CD8-positive, alpha-beta memory T cell (primary cell): ENCODE measurements at places on chromosomes 1 and 21.

DNA sequence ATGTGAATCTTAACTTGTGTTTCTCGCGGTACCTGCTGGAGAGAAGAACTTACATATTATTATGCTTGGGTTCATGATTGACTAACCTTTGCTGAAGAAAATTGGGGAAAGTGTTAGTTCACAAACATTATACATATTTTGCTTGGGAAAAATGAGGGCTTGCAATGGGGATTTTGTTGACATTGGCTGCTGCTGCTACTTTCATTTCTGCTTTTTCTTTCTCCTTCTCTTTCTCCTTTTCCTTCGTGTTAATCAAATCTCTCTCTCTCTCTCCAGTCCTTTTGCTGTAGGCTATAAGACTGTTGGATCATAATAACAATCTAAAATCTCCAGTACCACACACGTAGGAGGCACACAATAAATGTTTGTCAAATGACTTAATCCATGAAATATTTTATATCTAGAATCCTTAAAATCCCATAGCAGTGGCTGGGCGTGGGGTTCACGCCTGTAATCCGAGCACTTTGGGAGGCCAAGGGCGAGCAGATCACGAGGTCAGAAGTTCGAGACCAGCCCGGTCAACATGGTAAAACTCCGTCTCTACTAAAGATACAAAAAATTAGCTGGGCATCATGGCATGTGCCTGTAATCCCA, 23.0 kb downstream of the IRF2BP2 start:
- no peak for DNase-seq

DNA sequence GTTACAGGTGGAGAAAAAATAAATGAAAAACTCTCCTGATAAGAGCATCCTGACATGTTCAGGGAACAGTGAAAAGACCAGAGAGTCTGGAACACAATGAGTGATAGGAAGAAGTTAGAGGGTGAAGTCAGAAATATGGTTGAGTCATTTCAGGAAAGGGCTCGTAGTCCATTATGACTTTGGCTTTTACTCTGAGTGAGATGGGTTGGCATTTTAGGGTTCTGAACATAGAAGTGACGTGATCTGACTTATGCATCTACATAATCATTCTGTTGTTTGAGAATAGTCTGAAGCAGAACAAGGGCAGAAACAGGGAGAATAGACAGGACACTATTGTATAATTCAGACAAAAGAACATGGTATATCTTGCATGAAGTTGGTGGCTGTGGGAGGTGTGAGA, 5.8 kb downstream of the HMCN1 start:
- DNase-seq = no peak

- no peak for DNase-seq
Observed at GRCh38 chr1:220999872-221000863, 120.9 kb downstream of the HLX start.

GRCh38 chr1:232614811-232615210, 15.1 kb downstream of the SIPA1L2 start:
- no peak for DNase-seq

- peak; percentile 7 for DNase-seq
Observed at GRCh38 chr1:174262349-174263241, 103.3 kb downstream of the RABGAP1L start.

- DNase-seq = no peak
Observed at GRCh38 chr1:175277783-175278733, 85.5 kb upstream of the KIAA0040 start.

GRCh38 chr1:203629507-203630082, 3.0 kb downstream of the ATP2B4 start:
- peak; percentile 79 for DNase-seq

GRCh38 chr21:41916888-41917433, 36.9 kb downstream of the C2CD2 start:
- no peak for DNase-seq

GRCh38 chr1:180786624-180787023, 126.1 kb upstream of the KIAA1614 start:
- no peak for DNase-seq

DNA sequence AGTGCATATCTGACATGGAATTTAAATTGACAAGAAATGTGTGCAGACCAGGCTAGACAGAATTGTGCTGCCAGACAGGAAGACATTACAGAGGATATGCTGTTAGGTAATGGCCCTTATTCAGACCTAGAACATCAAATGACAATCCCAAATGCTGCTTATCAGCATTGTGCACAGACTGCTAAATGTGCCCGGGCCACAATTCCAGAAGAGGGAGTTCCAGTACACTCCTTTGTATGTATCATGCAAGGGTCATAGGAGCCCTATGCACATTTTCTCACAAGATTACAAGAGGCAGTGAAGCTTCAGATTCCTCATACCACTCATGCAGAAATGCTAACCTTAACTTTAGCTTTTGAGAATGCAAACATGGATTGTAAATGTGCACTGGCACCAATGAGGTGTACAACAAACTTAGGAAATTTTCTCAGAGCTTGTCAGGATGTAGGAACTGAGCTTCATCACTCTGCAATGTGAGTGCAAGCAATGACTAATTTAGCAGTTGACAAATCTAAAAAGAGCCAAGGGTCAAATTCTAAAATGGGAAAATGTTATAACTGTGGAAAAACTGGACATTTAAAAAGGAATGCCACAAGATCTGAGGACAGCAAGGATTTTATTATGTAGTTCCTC, 273.5 kb downstream of the COL11A1 start:
- DNase-seq = no peak

DNA sequence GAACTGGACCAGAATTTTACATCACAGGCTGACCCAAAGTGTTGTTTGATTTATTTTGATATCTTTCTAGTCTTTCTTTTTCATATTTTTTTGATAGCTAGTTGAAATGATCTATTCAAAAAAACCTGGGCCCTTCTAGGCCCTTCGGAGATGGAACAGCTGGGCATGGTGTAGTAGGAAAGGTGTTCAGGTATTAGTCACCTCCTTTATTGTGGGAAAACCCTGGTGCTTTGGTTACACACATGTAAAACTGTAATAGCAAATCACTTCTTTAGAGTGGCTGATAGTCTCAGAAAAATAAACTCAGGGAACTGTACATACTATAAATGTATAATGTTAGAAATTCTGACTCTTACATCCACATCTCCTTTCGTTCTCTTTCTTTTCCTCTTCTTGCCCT, 234.5 kb downstream of the PLA2G4A start:
- no peak for DNase-seq

GRCh38 chr1:204113896-204114295, 37.9 kb downstream of the ETNK2 start:
- DNase-seq = no peak
